ENCODE measurements at places on chromosomes 11 and 22.

- DNase-seq = no peak
Measured at GRCh38 chr11:118896921-118897591, 13.4 kb downstream of the CXCR5 start.

DNA sequence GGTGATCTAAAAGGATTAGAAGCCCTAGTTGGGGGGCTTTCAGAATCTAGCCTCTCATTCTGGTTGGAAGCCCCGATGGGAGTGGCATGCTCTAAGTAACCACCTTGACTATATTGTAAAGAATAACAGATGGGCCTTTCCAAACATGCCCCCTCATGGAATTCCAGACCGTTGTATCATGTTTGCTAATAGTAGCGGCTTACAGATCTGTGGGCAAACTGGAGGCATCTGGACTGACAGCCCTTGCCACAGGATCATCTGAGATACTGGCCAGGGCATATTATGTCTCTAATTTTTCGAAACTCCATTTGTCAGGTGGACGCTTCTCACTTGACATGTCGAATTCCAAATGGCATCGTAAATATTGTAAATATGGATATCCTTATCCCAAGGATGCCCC lies 10.5 kb downstream of the APIP start:
- no peak for DNase-seq

- DNase-seq = no peak
Measured at GRCh38 chr11:43699870-43700269, 19.3 kb downstream of the HSD17B12 start.

DNA sequence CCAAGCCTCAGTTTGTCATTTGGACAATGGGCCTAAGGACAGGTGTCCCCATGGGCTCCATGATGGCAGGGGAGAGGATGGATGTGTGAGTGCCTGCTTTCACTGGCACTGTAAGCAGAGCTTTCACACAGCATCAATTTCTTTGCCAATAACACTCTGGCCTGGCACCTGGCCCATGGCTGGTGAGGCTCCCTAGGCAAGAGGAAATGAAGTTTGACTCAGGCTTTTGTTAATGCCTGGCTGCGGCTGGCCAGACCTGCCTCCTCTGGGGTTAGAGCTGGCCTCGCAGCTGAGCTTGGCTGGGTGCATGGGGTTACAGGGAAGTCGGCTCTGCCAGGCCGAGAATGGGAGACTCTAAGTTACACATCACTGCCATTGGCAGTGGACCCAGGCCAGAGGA lies 30.0 kb upstream of the SEZ6L start:
- no peak for DNase-seq

GRCh38 chr11:83219095-83219494 lies 25.6 kb downstream of the ANKRD42 start:
- DNase-seq = no peak

GRCh38 chr11:107696140-107696539 lies 15.7 kb downstream of the SLN start:
- DNase-seq = no peak

DNA sequence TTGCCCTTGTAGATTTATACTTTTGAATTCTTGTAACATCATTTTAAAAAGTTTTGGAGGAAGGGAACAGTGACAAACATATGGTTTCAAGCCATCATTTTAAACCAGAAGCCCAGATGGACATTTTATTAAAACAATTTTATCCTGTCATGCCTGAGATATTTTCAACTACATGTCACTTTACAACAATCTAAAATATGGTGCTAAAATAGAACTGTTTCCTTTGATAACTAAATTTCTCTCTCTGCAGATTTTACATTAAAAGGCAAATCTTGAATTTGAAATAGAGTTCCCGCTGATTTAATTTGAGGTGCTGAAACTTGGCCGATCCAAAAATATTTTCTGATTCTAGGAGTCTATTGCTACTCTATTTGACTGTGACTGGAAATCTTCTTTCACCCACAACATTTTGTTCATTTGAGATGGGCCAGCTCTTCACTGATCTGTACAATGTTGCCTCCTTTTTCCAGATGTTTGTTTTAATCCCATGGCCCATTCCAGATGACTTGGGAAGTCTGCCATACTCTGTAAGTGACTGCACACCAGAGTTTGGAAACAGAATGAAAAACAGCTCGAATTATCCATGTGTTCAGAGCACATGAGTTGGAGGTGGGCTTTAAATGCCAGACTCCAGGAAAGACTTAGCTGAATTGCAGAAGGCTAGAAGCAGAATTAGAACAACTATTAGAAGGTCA lies 402.5 kb downstream of the TMEM135 start:
- DNase-seq = no peak

DNA sequence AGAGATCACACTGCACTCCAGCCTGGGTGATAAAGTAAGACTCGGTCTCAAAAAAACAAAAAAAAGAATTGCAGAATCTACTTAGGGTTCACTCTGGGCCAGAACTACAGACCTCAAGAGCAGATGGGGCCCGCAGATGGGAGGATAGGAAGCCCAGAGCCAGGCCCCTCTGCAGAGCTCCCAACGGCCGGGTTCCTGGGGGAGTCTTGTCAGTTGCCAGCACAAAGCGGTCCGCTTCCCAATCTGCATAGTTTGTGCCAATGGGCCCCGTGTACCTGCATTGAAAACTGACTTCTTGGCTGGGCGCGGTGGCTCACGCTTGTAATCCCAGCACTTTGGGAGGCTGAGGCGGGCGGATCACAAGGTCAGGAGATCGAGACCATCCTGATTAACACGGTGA lies 1.7 kb upstream of the CHID1 start:
- DNase-seq = no peak

DNA sequence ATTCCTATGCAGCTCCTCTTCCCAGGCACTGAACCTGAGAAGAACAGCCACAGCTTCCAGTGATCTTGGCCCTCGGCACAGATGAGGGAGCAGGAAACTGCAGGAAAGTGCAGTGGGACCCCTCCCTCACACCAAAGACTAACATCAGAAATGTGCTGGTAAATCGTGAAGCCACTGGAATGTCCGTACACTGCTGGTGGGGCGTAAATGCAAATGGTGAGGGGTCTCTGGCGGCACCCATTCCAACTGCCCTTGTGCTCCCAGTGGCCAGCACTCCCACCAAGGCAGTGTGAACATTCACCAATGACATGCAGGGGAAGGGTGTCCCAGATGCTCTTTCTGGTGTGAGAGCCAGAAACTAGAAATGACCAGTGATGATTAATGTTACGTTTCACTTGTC lies 574.0 kb downstream of the BRD1 start:
- no peak for DNase-seq

GRCh38 chr11:108597736-108598355 lies 4.3 kb upstream of the EXPH5 start:
- no peak for DNase-seq

- no peak for DNase-seq
Measured at GRCh38 chr11:130515829-130516553, 67.5 kb downstream of the ADAMTS15 start.
